T-helper 17 cell (primary cell): ENCODE measurements at places on chromosomes 1 and 21.

DNA sequence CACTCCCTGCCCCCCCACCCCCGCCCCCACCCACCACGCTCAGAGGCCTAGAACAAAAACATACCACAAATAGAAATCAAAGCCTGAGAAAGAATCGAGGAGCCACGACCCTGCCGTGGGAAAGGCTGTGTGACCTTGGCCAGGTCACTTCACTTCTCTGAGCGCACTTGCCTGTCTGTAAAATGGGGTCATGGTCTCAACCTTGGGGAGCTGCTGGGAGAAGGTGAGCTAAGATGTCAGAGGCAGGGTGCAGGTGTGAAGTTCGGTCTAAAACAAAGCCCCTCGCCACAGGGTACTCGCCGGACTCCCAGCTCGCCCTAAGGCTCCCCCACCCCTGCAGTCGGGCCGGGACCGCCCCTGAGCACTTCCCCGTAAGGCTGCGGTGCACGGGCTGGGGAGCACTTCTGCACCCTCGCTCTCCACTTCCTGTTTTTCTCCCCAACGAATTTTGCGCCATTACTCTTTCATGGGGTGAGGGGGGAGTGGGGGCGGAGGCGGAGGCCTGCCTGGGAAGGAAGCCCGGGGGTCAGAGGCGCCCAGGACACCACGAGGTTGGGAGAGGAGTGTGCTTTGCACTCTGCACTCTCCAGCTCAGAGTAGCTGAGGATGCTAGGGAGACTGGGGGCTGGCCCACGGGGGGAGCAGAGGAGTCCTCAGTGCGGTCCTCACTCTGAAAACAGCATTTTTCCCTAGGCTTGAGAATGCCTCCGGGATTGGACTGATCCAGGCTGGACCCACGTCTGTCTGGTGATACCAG lies 21.9 kb upstream of the PIK3CD start:
- DNase-seq: peak; percentile 52

DNA sequence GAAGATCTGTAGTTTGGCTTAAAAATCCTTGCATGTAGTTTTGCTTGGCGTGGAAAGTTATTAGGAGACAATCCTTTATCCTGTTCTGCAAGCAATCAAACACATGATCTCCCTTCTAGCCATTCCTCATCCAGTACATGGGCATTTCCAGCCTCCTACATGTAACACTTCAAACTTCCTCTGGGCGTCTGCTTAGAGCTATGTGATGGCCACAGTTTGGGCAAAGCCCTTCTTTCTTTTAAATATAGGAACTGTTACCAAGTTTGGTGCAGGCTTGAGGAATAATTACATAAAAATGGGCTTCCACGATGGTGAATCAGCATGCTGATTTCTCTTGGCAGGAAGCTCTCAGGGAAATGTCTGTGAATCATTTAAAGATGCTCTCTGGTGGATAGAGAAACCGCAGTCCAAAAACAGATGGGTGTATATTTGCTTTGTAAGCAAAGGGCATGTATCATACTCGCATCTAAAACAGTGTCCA lies 176.9 kb upstream of the FMN2 start:
- DNase-seq: no peak

GRCh38 chr1:7517611-7518330 lies 253.3 kb upstream of the VAMP3 start:
- no peak for DNase-seq

DNA sequence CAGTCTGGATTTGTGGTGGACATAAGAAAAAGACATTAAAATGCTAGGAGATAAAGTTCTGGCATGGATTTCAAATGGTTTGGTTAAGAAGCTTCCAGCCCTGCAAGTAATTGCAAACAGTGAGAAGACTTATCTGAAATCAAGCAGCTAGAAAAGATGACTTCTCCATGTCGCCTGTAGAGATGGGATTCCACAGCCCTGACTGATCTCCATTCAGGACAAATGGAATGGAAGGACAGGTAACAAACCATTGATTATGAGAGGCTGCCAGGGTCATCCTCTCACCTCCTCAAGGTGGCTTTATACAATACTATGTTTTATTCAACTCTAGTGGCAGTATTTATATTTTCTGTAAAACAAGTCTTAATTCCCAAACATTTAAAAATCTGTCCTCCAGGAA lies 237.9 kb downstream of the HLX start:
- DNase-seq: no peak

- peak; percentile 27 for DNase-seq
Observed at GRCh38 chr1:154403261-154403943, 1.7 kb upstream of the IL6R start.

DNA sequence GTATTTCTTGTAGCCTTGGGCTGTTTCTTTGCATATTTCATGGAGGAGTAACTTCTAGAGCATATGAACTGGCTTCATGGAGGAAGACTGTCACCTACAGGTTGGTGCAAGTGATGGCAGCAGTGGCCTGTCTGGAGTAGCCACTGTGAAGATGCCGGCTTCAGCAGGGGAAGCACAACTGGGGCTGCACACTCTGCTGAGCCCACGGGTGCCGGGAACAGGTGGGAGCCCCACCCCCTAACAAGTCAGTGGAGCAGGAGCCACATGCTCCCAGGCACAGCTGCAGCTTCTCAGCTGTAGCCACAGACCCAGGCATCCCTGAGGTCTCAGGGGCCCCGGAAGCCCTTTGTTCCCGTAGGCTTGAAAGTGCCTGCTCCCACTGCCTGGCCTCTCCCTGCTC lies 43.2 kb upstream of the C1orf185 start:
- DNase-seq: no peak

- DNase-seq: no peak
Observed at GRCh38 chr1:77467741-77468140, 185.9 kb downstream of the AK5 start.

GRCh38 chr1:116916533-116917445 lies 7.1 kb downstream of the PTGFRN start:
- no peak for DNase-seq

- no peak for DNase-seq
Observed at GRCh38 chr1:92441697-92442342, 44.9 kb downstream of the GFI1 start.

DNA sequence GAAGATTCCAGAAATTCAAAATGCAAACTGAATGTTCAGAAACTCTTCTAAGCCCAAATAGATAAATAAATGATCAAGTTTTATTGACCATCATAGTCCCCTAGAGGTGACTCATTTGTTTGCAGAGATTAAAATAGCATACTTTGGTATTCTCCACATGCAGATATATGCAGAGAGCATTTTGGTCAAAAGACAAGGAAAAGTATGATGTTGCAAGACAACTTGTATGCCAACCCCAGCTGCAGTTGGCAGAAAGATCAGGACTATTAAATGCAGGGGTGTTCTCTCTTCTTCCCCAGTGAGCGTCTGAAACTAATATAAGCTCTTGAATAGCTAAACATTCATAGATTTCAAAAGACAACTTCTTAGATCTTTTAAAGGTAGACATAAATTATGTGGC lies 404.9 kb downstream of the LTN1 start:
- no peak for DNase-seq

DNA sequence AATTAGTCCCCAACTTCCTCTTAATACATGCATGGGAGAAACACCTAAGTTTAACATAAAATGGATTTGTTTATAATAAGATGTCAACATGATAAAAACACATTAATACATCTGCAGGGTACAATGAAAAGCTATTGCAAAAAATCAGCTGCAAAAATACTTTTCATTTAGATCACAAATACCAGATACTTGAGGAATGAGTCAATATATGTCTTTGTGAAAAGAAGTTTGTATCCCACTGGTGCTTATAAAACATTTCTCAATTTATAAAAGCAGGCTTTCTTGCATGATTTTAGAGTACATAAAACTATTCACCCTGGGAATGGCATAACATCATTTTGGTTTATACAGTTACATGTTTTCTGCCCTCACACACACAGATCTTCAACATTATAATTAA lies 18.6 kb upstream of the PRKAA2 start:
- DNase-seq: no peak

DNA sequence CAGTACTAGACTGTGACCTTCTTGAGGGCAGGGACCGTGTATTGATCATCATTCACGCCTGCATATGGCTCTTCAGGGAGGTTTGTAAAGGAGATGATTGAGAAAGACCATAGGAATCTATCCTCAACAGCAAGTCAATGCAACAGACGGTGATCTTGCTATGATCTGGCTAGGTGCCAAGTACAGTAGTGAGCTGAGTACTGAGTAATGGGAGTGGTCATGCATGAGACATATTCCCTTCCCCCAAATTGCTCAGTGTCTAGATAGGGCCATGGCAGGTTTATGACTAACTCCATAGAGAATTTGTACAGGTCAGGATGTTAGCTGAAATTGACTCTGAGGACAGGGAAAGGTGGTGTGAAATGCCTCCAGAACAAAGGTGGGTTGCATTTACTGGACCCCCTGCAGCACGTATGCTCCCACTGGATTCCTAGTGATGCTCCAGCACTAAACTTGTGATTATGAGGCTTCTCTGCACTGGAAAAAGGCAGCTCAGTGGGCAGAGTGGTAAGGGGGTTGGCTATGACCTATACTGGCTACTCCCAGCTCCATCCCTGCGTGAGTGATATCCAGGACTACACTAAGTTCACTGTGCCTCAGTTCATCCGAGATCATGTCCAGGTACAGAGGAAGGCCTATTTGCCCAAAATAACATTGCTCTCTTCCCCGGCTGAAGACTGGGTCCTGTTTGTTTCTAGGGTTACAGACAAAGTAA lies 37.2 kb downstream of the KCNJ6 start:
- no peak for DNase-seq

- DNase-seq: no peak
Observed at GRCh38 chr1:221440658-221441057, 301.2 kb downstream of the DUSP10 start.

DNA sequence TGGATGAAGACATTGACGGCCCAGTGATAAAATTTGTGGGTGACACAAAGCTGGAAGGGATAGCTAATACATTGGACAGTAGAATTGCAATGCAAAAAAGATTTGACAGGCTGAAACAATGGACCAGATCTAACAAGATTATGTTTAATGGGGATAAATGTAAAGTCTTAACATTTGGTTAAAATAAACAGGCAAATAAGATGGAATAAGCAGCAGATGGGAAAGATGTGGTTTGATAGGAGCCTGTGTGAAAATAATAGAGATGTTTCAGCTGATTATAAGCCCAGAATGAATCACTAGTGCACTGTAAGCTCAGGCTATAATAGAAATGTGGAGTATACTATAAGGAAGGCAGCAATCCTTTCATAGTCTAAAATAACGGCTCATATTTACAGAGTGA lies 66.2 kb upstream of the NHLH2 start:
- DNase-seq: no peak

- DNase-seq: no peak
Observed at GRCh38 chr1:206895325-206895724, 1.9 kb upstream of the IL24 start.

DNA sequence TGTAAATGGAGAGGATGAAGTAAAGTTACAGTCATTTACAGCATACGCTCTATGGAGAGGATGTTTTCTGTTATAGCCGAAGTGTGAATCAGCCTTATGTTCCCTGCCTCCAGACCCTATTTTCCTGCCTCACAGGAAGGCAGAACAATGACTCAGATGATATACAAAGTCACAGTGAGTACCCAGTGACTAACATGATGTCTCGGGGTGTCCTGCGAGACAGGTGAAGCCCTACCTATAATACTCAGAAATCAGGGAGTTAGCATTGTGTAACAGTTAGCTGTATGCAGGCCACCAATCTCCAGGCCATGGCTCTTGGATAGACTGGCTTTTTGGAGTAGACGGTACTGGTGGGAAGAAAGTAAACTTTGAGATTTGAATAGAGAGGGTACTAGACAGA lies 55.6 kb upstream of the FBXO28 start:
- DNase-seq: no peak

DNA sequence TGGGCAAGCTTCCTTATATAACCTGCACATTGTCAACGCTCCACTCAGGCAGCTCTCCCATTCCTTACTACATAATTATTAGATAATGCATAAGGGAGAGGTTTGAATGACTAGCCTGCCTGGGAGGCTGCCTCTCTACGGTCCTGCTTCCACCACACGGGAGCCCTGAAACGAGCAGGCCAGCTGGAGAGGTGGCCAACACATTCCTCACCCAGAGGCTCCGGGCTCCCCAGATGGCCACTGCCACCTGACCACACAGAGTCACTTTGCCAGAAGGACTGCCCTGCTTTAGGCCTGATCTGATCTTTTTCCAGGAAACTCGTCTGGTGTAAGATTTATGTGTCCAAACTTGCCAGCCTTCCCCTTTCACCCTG lies 27.9 kb downstream of the HIVEP3 start:
- no peak for DNase-seq

DNA sequence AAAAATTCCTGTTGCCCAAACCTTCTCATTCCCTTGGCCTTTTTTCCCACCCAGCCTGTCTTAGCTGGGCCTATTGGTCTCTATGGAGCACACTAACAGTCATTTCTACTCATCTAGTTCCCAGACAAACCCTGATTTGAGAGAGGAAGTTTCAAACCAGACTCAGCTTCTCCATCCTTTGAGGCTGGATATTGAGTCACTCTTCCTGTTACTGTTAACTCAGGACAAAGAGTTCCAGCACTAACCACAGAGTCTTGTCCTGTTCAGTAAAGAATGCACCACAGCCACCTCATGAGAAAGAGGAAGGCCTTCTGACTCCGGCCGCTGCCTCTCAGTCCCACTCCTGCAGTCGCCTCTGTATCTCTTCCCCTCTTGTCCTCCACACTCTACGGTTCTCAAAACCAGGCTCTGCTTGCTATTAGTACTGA lies 137.8 kb downstream of the PTPRC start:
- DNase-seq: no peak

- DNase-seq: no peak
Observed at GRCh38 chr1:201363467-201363866, 14.0 kb downstream of the TNNT2 start.

DNA sequence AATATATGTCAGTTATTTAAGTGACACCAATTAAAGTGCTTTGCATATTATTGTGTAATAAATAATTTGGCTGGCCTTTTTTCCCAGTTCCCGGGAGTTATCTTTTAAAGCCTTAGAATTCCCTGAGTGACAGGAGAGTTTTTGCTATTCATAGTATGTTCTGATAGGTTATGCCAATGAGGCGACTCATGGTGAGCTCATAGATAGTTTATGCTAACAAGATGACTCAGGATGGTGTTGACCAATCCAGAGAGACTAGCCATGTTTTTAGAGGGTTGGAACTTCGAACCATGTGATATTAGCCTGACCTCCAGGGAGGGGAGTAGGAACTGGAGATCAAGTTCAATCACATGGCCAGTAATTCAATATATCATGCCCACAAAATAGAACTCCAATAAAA lies 310.8 kb downstream of the USP25 start:
- DNase-seq: no peak

GRCh38 chr1:219847215-219847855 lies 81.0 kb downstream of the SLC30A10 start:
- no peak for DNase-seq

GRCh38 chr1:7967651-7968050 lies 6.1 kb downstream of the PARK7 start:
- DNase-seq: no peak

GRCh38 chr21:38250991-38251418 lies 5.8 kb upstream of the KCNJ15 start:
- no peak for DNase-seq

GRCh38 chr21:25640202-25640942 lies 1.3 kb downstream of the JAM2 start:
- no peak for DNase-seq

- no peak for DNase-seq
Observed at GRCh38 chr1:234902774-234903547, 225.7 kb downstream of the TOMM20 start.
